ENCODE measurements at places on chromosomes 4 and X. TPM values are rescaled to one million over a fixed set of nuclear protein-coding genes. Genes with fewer than 3 reads are reported as not detected.

DNA sequence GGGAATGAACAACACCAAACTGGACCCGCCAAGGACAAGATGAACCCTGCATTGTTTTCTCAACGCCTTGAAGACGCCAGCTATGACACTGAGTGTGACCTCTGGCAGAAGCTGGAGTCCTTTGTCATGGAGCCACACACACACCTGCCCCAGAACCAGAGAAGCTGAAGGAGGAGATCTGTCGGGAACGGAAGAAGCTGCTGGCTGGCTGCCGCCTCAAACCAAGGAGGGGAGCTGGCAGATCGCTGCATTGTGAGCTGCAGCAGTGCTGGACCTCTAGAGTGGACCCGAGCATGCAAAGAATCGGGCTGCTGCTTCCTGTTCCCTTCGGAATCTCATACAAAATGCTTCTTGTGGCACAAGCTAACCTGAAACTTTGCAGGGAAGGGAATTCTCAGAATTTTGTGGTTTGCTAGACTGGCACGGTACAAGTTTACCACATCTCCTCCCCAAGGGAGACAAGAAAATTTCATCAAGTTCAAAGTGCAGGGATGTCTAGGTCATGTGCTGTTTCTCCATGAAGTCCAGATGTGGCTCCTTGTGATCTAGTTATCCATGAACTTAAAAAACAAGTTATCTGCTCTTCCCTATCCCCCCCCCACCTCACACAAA, 23.4 kb upstream of the GLRB start:
- DNase-seq = no peak

- DNase-seq = no peak
Observed at GRCh38 chrX:49260221-49260985, 4.1 kb downstream of the FOXP3 start.

DNA sequence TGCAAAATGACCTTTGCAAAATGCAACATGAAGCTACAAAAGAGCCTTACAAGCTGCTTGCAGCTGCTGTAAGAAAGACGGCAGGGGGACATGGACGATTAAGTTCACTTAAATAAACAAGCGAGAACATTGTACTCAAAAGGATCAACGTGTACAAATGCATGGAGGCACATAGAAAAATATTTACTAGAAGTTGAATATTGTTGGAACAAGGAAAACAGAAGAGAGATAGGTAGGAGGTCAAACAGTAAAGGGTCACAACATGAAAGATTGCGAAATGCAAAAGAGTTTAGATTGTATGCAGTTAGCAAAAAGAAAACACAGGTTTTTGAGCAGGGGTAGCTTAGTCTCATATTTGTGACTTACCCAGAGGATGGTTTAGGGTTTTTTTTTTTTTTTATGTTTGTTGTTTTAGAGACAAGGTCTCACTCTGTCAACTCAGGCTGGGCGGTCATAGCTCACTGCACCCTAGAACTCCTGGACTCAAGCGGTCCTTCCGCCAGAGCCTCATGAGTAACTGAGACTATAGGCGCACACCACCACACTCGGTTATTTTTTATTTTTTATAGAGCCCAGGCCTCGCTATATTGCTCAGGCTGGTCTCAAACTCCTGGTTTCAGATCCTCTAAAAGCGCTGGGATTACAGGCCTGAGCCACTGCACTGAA, 1.4 kb upstream of the PHF8 start:
- DNase-seq = peak; percentile 8

GRCh38 chrX:68462653-68463052, 29.4 kb upstream of the OPHN1 start:
- peak; percentile 6 for DNase-seq

GRCh38 chr4:3605491-3605890, 73.3 kb upstream of the LRPAP1 start:
- no peak for DNase-seq

DNA sequence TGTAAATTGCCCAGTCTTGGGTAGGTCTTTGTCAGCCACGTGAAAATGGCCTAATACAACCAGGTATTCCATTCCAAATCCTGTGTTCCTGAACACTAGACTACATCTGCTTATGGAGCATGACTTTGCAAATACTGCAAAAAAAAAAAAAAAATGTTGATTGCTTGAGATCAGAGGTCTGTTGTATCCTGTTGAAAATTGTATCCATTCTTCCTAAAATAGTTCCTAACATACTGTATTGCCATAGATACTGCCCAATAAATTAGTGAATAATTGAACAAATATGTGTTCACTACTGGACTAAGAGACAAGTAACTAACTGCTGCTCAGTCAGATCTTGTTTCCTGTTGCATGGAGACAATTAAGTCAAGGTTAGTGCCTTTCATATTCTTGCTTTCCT, 164.3 kb upstream of the PABPC4L start:
- DNase-seq = no peak

DNA sequence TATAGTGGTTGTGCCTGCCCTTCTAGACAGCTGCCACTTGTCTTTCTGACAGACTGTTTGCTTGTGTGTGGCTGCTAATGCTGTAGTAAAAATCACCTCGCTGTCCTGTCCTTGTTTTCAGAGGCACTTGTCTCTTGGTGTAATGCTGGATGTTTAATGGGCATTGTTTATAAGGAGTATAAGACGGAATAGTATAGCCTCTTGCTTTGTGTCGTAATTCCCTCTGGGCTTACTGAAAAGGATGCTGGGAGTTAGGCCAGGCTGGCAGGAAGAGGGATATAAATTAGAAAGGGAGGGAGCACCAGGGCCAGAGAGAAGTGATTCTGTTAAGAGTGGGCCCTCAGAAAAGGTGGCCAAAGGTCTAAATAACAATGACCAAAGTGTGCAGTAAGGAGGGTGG, 29.0 kb downstream of the NHS start:
- DNase-seq = no peak

GRCh38 chr4:151176685-151177084, 77.3 kb downstream of the RPS3A start:
- DNase-seq = no peak

- DNase-seq = no peak
Observed at GRCh38 chr4:157004279-157005161, 32.9 kb upstream of the PDGFC start.

DNA sequence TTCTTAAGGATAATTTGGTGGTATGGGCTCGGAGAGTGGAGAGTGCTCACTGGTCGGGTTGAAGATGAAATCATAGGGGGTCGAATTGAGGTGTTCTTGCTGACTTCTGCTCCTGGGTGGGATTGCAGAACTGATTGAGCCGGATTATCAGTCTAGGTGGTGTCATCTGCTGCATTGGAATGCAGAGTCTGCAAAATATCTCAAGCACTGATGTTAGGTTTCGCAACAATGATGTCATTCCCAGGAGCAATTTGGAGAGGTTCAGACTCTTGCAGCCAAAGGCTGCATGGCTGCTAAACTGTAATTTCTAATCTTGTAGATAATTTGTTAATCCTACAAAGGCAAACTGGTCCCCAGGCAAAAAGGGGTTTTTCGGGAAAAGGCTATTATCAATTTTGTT, 67.7 kb downstream of the RHOH start:
- DNase-seq = no peak

GRCh38 chrX:98627645-98628044, 1743.9 kb downstream of the RPA4 start:
- DNase-seq = no peak

GRCh38 chrX:103999234-103999633, 14.3 kb downstream of the H2BW1 start:
- no peak for DNase-seq

- peak; percentile 43 for DNase-seq
Observed at GRCh38 chr4:4696530-4696929, 154.7 kb upstream of the STX18 start.

DNA sequence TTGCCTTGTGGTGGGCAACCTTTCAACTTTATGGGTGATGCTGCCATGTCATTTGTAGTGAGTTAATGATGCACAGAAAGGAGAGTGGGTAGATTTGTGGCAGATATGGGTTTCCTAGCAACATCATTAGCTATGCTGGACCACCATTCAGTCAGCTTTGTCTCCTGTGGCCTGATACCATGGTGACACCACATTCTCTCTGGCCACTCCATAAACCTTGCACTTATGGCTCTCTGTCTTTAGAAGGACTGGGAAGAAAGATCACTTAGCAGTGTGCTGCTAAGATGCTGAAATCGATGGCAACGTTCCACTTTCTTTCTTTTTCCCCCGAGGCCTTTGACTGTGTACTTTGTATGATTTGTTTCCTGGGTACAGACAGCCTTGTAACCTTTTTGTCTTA, 95.0 kb upstream of the SOX3 start:
- no peak for DNase-seq

DNA sequence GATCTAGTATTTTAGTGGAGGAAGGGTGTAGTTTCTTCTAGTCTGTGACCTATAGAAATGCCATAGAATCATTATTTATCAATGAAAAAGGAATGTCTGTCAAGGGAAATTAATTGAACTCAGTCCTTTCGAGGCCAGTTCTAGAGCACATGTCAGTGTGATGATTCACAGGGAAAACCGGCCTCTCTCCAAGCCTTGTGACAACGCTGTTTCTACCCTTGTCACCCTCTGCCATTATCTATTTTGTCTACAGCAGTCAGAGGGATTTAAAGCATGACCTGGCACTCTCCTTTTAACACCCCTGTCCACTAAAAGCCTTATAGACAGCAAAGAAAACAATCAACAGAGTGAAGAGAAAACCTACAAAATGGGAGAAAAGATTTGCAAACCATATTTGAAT, 119.8 kb downstream of the DRD5 start:
- DNase-seq = no peak

DNA sequence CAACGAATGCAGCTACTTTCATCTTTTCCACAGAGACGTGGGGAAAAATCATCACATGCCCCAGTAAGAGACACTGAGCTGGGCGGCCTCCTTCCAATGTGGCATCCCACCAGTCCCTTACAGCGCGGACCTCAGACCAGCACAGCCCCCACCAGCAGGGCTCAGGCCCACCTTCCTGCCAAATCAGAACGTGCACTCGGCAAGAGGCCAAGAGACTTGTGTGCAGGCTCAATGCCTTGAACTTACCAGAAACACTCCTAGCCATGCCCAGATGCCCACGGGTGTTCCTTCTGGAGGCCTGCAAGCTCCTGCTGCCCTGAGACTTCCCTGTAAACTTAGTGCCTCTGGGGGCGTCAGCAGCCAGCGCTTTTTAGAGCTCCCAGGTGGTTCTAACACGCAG, 31.2 kb downstream of the WDR1 start:
- DNase-seq = no peak

DNA sequence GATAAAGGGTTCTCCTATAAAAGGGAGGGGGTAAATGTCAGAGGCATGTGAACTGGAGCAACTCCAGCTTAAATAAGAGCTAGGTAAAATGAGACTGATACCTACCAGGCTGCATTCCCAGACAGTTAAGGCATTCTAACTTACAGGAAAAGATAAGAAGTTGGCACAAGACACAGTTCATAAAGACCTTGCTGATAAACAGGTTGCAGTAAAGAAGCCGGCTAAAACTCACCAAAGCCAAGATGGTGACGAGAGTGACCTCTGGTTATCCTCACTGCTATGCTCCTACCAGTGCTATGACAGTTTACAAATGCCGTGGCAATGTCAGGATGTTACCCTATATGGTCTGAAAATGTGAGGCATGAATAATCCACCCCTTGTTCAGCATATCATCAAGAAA, 13.1 kb upstream of the SULT1B1 start:
- no peak for DNase-seq

- DNase-seq = no peak
Observed at GRCh38 chr4:186240848-186241491, 13.7 kb downstream of the KLKB1 start.

DNA sequence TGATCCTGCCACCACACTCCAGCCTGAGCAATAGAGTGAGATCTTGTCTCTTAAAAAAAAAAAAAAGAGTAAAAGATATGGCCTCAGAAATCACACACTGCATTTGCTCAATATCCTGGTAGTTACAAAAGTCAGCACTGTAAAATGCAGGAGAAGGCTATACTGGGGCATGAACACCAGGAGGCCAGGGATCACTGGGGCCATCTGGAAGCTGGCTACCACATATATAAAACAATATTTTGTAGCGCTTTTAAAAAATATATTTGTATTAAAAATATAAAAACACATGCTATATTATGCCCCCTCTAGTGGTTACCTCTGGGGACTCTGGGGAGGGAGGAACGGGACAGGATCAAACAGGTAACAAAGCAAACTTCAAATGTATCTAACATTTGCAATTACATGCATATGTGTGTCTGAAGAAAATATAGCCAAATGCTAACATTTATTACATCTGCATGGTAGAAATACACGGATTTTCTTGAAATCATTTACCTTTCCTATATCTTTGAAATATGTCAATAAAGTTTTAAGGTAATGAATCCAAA, 4.0 kb downstream of the C4orf46 start:
- DNase-seq = no peak

DNA sequence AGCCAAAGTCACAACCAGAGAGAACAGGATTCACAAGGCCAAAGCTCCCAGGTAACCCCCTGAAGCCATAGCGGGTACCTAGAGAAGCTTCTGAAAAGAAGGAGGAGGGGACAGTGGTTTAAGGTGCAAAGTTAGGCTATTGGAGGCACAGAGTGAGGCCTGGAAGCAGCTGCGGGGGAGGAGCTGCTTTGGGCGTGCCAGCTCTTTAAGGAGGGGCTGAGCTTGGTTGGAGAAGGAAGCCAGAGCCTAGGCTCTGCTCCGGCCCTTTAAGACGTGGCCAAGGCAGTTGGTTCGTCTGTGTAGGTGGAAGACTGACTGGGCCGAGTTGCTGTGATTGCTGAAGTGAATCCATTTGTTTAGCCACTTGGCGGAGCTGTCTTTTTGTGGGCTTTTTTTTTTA, 1.5 kb downstream of the KLF8 start:
- no peak for DNase-seq

DNA sequence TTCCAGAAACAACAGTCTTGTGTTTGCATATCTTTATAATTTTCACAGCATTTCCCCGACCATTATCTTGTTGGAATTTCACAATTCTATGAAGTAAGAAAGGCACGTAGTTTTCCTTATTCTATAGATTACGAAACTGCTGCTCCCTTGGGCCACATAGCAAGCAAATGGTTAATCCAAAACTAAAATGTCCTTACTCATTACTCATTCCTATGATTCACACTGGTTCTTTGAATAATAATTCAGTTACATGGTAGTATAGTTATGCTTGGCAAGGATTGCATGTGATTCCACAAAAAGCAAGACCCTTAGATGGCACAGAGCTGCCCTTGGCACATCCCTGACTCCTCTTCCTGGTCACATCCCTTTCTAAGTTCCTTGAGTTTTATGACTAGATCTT, 51.2 kb downstream of the OR13H1 start:
- DNase-seq = no peak

- DNase-seq = no peak
Observed at GRCh38 chr4:81198609-81199008, 16.4 kb downstream of the PRKG2 start.

LIMCH1 gene
- 93.4 TPM for polyA plus RNA-seq

NOA1 gene
- 23.0 TPM for polyA plus RNA-seq

PLP1 gene
- 11.8 TPM for polyA plus RNA-seq

CORIN gene
- 5.4 TPM for polyA plus RNA-seq

SPIN2B gene
- 23.5 TPM for polyA plus RNA-seq

AMELX gene
- not detected for polyA plus RNA-seq

FANCB gene
- polyA plus RNA-seq = 2.0 TPM

PCYT1B gene
- 2.6 TPM for polyA plus RNA-seq

TEX13C gene
- polyA plus RNA-seq = not detected

SYP gene
- polyA plus RNA-seq = 2.1 TPM

NXF3 gene
- polyA plus RNA-seq = 0.30 TPM

SSX2 gene
- polyA plus RNA-seq = not detected

SLITRK4 gene
- polyA plus RNA-seq = 15.7 TPM

CHIC1 gene
- 10.2 TPM for polyA plus RNA-seq
